H9 (cell line): ENCODE measurements at places on chromosomes 2 and 18.

- no peak overlapping the region for H3K27ac ChIP-seq
- DNase-seq: no peak
- no peaks in the 10 kb centered on the region for H3K4me1 ChIP-seq
- H3K27me3 ChIP-seq: no peaks in the 10 kb centered on the region
Observed at GRCh38 chr2:9311488-9311887, 104.9 kb downstream of the ASAP2 start.

GRCh38 chr2:1656961-1657841, 87.1 kb downstream of the PXDN start:
- peaks cover 19% of the 10 kb centered on the region; the same call in 2 of the 3 replicates for H3K36me3 ChIP-seq
- DNase-seq: peak; percentile 68
- no peak overlapping the region for H3K27ac ChIP-seq
- no peaks in the 10 kb centered on the region for H3K27me3 ChIP-seq
- H3K4me1 ChIP-seq: no peaks in the 10 kb centered on the region; the same call in 1 of the 2 replicates

- H3K27me3 ChIP-seq: no peaks in the 10 kb centered on the region
- no peak overlapping the region for H3K4me3 ChIP-seq
- H3K4me1 ChIP-seq: no peaks in the 10 kb centered on the region
- no peak for DNase-seq
- no peak overlapping the region for H3K27ac ChIP-seq
- H3K36me3 ChIP-seq: no peaks in the 10 kb centered on the region; the same call in 1 of the 2 replicates
Observed at GRCh38 chr18:64100116-64100922, 48.6 kb downstream of the LINC00305 start.

DNA sequence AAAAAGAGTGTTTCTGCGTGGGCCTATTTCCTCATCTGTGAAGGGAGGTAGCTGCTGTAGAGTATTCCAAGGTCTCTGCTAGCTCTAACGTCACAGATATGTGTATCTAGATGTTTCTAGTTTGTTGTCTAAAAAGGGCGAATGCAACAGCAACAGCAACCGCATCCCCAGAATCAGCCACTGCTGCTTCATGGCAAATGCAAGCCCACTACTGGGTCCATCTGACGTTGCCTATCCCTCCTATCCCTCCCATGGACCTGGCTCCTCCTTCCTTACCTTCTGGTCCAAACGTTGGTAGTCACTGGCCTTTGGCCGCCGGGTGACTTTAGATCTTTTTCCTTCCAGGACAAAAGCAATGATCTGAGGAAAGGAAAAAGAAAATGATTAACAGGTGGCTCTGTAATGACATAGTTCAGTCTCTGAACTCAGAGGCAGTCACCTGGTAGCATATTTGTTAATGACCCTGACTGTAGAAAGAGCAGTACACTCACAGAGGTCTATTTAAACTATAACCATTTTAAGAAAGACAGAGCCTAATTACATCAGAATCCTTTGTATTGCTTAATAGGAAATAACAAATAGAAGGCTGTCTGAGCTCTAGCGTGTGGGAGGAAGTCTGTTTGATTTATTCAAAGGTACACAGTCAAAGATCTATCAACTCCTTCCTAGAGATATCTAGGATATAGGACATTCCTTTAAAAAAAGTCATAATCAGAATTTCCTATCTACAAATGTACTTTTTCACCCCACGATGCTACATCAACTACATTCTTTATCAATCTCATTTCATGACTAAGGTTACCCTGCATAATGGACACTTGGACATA, 2.9 kb downstream of the TGOLN2 start:
- H3K27me3 ChIP-seq: no peaks in the 10 kb centered on the region
- peak overlapping the region; percentile 90; the same call in 1 of the 3 replicates for H3K4me3 ChIP-seq
- H3K4me1 ChIP-seq: no peaks in the 10 kb centered on the region
- H3K27ac ChIP-seq: no peak overlapping the region
- peaks cover 64% of the 10 kb centered on the region for H3K36me3 ChIP-seq
- DNase-seq: no peak

DNA sequence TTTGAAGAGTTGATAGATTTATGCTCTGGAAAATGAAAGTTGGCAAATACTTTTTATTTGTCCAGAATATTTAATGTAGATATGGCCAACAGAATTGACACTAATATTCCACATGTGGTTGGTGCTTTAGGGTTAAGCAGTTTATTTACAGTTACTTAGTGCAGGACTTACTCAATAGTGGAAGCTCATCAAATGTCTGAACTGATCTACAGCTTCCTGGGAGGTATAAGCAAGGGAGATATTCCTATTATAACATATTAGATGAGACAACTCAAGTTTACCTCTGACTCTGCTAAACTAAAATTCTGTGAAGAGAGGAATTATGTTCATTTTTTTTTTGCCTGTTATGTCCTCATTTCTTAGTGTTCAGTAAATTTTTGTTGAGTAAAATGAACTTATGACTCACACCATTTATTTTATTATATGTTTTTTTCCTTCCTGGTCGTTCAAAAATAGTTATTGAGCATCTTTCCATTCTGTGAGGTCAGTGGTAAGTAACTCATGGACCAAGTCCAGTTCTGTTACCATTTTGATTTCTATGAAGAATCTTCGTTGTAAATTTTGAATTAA, 13.6 kb downstream of the ABI2 start:
- no peaks in the 10 kb centered on the region for H3K27me3 ChIP-seq
- no peak overlapping the region for H3K27ac ChIP-seq
- H3K4me1 ChIP-seq: no peaks in the 10 kb centered on the region; the same call in 1 of the 2 replicates
- DNase-seq: no peak

DNA sequence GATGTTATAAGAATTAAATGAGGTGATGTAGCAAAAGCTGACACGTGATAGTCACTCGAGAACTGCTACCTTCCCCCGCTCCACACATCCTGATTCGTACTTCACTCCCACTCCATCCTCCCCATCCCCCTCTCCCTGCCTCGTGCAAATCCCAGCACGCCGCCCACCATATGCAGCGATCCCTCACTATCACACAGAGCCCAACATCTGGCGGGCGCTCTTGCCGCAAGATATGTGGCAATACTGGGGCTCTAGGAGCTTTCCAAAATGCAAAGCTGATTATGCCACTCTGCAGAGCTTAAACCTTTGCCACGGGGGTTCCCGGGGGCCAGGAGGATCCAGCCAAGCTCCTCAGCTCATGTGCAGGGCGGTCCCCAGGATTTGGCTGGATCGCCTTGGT, 37.4 kb downstream of the DNMT3A start:
- no peak for DNase-seq
- peak overlapping the region; percentile 7; the same call in 1 of the 3 replicates for H3K4me3 ChIP-seq
- H3K4me1 ChIP-seq: peaks cover 6% of the 10 kb centered on the region; the same call in 1 of the 2 replicates
- no peaks in the 10 kb centered on the region for H3K27me3 ChIP-seq
